ENCODE measurements at places on chromosomes 6 and 20.
A peak's percentile ranks its signal among the peaks of the same experiment; 100 is the strongest.

- DNase-seq: no peak
Measured at GRCh38 chr6:113596387-113597230, 260.5 kb upstream of the MARCKS start.

GRCh38 chr6:106808758-106809157, 165.8 kb downstream of the CD24 start:
- no peak for DNase-seq

- DNase-seq: no peak
Measured at GRCh38 chr20:8299921-8300320, 167.9 kb downstream of the PLCB1 start.

- DNase-seq: no peak
Measured at GRCh38 chr6:33947047-33947446, 143.2 kb upstream of the MLN start.

DNA sequence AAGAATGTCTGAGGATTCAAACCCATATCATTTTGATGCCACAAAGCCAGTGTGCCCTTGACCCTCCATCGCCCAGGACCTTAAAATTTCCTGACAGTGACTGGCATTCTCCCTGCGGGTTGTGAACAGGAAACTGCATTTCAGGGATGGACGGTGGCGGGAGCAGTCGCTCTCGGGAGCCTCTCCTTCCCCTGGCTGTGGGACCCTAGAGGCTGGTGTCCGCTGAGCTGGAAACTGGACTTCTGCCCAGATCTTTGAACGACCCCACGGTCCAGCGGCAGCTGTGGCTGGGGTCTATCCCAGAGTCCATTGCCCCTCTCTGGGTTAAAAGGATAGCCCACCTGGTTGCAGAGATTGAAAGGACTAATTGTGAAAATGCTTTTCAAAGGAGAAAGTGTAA, 1.4 kb upstream of the SEC63 start:
- DNase-seq: no peak

DNA sequence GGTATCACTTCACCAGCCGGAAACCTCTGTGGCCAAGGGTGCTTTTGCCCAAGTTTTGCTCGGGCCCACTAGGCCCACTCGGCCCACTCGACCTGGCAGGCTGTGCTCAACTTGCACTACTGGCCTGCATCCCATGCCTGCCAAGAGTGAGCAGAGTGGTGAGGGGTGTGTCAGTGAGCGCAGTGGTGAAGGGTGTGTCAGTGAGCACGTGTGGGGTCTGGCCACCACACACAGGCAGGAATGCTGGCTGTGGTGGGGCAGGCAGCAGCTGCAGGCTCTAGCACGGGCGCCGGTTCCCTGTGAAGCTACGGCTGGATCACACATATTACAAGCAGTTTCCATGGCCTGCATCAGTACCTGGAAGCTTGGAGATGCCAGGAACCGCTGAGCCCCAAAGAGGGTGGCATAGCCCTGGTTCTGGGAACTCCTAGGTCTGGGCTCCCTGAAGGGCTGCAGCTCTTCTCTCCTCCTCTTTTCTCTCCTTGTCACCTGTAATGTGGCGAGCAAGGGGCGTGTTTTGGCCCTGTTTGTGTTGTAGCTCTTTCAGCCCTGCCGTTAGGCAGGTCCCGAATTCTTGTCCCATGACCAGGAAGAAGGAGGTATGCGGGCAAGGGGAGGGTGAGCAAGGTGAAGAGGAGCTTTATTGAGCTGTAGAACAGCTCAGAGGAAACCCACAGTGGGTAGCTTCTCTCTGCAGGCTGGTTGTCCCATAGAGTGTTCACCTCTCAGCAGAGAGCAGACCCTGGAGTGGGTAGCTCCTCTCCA, 51.0 kb upstream of the CLDN20 start:
- no peak for DNase-seq

DNA sequence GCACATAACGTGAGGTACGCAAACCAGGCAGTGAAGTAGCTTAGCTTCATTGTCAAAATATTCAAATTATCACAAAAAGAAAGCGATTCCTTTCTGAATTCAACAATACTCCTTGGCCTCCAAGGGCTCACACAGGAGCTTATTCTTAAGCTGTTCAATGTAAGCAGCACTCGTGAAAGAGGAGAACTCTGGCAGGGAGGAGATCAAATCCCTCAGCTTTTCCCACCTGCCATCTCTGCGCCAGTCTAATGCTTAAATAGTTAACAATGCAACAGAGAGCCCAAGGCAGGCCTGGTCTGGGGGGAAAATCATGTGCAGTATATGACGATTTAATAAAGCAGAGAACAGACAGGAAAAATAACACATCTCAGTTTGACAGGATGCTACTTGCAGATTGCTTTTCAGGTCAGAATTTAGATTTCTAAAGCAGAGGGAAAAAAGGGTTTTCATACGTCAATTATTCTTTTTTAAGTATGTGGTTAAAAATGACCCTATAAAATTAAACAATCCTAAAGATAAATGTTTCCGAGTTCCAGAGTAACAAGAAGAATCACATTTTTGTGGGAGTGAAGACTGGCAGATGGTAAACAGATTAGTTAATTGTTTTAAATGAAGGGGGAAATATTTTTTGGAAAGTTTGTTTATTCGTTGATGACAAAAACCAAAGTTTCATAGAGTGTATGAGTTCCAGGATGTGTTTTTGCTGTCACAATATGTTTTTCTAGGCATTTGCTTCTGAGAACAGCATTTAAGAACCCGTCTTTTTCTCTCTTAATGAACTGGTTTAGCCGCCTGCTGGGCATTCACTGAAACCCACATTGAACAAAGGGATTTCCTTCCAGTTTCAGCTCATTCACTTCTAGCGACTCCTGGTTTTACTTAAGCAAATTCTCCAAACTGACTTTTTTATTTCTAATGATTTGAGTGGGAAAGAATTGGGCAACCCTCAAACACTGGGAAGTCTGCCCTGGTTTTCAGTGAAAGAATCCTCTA, 45.9 kb downstream of the PLAGL1 start:
- no peak for DNase-seq

GRCh38 chr20:48832405-48832730, 4.6 kb upstream of the PREX1 start:
- peak; percentile 60 for DNase-seq

DNA sequence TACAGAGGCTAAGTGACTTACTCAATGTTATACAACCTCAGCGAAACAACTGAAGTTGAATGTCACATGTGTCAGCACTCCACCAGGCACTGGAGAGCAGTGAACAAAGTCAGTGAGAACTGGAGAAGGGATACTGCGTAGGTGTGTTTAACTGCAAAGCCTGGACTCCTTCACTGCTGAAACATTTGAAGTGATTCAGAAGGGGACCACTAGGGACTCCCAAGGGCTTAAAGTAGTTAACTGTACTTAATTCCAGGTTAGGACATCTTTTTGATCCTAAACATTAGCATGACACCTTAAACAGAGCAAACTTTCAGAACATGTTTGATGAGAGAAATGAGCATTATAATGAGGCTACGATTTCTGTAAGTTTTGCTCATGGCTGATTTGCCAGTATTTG, 45.0 kb upstream of the ZBTB24 start:
- DNase-seq: no peak

- DNase-seq: no peak
Measured at GRCh38 chr20:7171911-7172310, 404.4 kb downstream of the BMP2 start.

- DNase-seq: no peak
Measured at GRCh38 chr6:31578184-31579118, 3.1 kb downstream of the TNF start.

DNA sequence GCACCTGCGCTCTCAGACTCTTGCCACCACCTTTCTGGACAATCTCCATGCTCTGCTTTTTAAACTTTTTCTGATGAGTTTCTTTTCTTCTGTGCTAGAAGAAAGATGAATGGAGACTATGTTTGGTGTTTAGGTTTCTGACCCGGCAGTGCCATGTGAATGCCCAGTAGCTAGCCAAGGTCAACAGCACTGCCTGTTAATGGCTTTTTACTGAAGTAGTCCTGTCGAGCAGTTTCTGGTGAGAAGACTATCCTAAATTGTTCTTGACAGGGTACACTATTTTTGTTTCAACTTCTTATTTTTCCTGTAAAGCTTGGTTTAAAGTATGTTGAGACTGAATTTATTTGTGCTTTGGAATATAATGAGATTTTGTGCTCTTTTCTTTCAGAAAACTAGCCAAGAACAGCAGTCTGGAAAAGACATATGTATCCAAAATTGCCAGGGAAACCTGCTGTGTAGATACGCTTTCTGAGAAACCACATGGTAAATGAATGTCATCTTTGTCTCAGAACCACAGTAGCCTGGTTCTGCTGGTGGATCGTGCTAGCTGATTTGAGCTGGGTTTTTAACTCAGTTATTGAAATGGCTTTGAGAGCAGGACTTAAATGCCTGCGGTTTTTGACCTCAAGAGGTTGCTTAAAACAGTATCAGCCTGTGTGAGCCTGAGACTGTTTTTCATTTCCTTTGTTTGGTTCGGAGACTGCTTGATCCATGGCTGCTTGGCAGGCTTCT, 48.1 kb downstream of the KCNS1 start:
- DNase-seq: no peak

DNA sequence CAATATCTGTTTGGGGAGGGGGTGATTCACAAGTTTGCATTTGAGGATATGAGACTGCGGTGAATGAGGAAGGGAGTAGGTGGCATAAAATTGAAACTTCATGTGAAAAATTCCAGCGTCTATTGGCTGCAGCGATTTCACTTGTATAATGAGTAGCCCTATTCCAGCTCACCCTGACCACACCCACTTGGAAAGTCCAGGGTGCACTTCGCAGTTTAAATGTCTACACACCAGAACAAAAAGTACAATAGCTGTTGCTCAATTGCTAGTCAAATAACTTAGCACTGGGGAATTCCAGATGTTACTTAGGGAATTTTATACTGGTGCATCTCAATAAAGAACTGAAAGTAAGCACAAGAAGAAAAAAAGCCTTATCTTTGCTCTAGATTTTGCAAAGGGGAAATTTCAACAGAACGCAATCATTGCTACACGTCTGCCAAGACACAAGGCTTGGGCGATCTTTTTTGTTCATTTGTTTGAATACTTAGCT, 6.3 kb downstream of the TNFAIP3 start:
- peak; percentile 66 for DNase-seq

DNA sequence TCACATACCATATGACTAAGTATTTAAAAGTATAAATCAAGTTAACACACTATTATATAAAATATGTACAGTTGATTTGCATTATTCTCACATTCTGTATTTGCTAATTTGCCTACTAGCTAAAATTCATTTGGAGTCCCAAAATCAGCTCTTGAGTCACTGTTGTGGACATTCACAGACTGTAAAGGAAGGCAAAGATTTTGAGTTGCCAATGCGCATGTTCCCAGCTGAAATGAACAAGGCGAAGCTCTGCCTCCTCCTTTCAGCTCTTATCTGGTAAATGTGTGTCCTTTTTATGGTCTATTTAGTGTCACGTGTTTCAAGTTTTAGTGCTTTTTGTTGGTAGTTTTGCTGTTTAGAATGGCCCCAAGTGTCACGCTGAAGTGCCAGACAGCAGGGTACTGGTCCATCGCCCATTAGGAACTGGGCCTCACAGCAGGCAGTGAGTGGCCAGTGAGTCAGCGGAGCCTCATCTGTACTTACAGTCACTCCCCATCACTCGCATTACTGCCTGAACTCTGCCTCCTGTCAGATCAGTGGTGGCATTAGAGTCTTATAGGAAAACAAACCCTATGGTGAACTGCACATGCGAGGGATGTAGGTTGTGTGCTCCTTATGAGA, 87.2 kb upstream of the ADTRP start:
- no peak for DNase-seq

DNA sequence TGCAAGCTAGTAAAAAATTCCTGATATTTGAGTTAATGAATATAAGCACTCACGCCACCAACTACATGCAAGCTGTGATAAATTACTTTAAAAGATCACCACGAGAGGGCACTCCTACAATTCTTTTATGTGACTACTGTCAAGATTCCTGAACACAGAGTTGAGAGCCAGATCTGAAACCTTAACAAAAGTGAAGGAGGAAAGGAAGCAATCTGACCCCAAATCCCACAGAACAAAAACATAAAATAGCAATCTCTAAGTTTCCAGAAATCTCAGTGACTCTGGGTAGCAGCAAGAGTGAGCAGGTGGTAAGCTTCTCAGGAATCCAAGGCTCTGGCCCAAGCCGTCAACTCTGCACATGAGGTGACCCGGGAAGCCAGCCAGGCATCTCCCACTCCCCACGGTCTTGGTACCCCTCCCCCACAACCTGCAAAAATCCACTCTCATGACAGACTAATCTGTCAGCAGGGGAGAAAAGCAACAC, 55.1 kb downstream of the STAU1 start:
- DNase-seq: no peak

- DNase-seq: no peak
Measured at GRCh38 chr6:47098570-47098993, 56.5 kb upstream of the ADGRF1 start.

DNA sequence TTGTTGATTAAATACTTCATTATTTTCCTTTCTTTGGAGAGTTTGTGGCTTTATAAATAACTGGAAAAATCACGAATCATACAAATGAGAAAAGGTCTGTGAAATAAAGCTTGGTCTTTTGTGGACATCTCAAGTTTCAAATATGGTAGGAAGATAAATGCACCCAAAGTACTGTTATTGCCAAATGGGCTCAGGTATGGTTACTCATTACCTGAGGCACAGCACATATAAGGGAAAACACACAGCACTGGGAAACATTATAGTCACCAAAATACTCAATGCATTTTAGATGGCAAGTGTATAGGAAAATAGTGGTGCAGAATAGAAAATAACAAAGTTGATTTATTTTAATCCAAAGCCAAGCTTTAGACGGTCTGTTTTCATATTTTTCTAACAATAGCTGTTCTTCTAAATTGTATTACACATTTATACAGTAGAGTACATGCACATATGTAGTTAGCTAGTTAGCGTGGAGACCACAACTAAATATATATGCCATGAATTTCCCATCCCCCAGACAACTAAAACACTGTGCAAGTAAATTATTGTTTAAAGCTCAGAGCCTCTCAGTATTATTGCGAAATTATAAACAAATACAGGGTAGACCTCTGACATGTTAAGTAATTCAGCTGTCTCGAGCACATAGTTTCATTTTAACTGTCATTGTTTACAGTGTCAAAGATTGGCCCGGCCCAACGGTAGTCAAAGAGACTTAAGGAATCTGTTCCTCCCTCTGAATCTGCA, 336.0 kb downstream of the SYNE1 start:
- no peak for DNase-seq

- DNase-seq: no peak
Measured at GRCh38 chr6:13796781-13797180, 17.6 kb downstream of the MCUR1 start.

DNA sequence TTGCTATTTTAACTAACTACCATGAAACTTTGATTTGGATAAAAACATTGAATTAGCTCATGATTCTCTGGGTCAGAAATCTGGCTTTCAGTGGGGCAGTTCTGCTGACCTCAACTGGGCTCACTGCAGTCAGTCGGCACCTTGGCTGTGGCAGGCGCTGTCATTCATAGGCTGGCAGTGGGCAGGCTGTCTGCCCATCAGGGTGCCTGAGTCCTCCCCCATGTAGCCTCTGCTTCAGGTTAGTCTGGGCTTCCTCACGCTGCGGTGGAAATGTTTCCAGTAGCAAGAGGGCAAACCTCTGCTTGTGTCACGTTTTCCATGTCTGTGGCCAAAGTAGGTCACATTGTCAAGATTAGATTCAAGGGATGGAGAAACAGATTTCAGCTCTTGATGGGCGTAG, 251.0 kb upstream of the TCF21 start:
- no peak for DNase-seq
